Cardiac muscle cell (in vitro differentiated cells and primary cell): ENCODE measurements at places on chromosomes 3 and 15.

DNA sequence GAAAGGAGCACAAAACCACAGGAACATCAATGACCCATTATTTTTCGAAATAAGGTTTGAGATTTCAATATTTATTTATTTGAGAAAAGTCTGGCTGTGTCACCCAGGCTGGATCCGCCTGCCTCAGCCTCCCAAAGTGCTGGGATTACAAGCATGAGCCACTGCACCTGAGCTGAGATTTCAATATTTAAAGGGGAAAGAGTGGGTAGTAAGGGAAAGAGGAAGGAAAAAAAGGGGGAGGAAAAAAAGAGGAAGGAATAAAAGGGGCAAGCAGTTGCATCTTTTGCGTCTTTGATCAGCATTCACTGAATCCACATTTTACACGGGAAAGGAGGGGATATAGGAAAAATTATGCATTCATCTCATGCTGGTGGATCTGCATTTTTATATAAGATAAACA lies 47.4 kb downstream of the ERICH6 start:
- no peaks in the 10 kb centered on the region for H3K27me3 ChIP-seq
- no peaks in the 10 kb centered on the region for H3K4me1 ChIP-seq
- no peaks in the 10 kb centered on the region for H3K36me3 ChIP-seq
- no peak overlapping the region for H3K4me3 ChIP-seq

DNA sequence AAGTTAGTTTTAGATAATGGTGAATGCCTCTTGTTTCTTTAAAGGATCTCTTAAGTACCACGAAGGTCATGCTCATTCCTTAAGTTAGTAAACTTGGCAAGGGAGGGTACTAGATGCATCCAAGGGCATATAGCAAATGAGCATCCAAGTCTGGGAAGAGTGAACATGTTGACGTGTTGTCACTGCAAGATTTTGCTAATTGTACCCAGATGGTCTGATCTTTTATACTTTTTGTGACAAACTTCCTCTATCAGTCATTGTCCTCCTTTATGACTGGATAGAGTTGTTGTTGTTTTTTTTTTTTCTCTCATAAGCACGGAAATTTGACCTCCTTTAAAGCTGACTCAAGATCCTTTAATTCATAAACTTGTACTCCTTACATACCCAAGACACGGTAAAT lies 121.3 kb downstream of the CHST2 start:
- H3K4me3 ChIP-seq, result no peak overlapping the region
- H3K27ac ChIP-seq, result no peak overlapping the region
- H3K27me3 ChIP-seq, result no peaks in the 10 kb centered on the region

GRCh38 chr15:101256757-101257156 lies 4.9 kb upstream of the CHSY1 start:
- H3K27me3 ChIP-seq, result no peaks in the 10 kb centered on the region
- H3K4me1 ChIP-seq, result peaks cover 19% of the 10 kb centered on the region
- DNase-seq, result no peak
- H3K4me3 ChIP-seq, result no peak overlapping the region

- DNase-seq, result no peak
- no peak overlapping the region for H3K27ac ChIP-seq
- no peaks in the 10 kb centered on the region for H3K4me1 ChIP-seq
Observed at GRCh38 chr3:172607305-172608121, 84.3 kb upstream of the TNFSF10 start.

DNA sequence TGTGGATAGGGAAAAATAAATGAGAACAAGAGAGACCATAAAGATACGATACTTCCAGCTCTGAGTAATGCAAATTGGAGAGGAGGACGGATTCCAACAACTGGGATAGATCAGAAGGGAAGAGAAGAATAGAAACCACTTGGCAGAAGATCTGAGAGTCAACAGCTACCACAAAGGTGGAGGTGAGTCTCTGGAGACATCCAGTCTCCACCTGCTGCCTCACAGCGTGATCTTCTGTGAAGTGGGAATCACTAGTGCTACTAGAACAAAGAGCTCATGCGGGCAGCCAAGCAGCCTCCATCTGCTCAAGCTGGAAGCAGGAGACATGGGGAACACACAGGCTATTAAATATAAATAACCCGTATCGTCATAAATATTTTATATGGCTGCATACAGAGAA lies 558.5 kb upstream of the CFAP20DC start:
- no peaks in the 10 kb centered on the region for H3K36me3 ChIP-seq
- H3K27me3 ChIP-seq, result no peaks in the 10 kb centered on the region
- peaks cover 19% of the 10 kb centered on the region for H3K4me1 ChIP-seq
- H3K27ac ChIP-seq, result no peak overlapping the region

DNA sequence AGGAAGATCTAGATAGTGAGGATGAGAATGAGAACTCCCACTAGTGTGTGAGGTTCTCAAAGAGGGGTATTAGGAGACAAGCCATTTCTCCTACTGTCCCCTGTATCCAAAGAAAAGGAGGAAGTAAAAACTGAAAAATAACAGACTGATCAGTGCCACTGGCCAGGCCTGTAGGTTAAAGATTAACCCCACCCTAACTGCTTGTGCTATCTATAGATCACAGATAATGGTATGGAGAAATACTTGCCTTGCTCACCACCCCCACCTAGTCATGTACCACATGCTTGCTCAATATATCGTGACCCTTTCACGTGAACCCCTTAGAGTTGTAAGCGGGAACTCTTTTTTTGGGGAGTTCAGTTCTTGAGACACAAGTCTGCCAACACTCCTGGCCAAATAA lies 519.7 kb upstream of the FRG2C start:
- H3K27ac ChIP-seq, result no peak overlapping the region
- no peaks in the 10 kb centered on the region for H3K36me3 ChIP-seq
- no peaks in the 10 kb centered on the region for H3K27me3 ChIP-seq
- DNase-seq, result no peak
- no peaks in the 10 kb centered on the region for H3K4me1 ChIP-seq

DNA sequence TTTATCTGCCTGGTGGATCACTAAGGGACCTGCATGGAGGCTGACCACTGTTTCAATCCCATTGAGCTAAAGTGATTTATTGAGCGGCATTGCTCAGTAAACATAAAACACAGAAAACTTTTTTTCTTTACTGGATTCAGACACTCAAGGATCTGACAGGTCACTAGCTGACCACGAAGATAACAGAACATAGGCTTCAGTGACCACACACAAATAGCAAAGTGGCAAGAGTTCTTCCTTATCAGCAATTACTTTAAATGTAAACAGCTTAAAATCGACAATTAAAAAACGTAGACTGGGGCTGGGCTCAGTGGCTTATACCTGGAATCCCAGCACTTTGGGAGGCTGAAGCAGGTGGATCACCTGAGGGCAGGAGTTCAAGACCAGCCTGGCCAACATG lies 48.7 kb downstream of the STAG1 start:
- no peak overlapping the region for H3K27ac ChIP-seq
- H3K27me3 ChIP-seq, result no peaks in the 10 kb centered on the region
- no peak for DNase-seq
- no peaks in the 10 kb centered on the region for H3K4me1 ChIP-seq
- H3K4me3 ChIP-seq, result no peak overlapping the region

- peaks cover 6% of the 10 kb centered on the region for H3K4me1 ChIP-seq
- H3K27me3 ChIP-seq, result no peaks in the 10 kb centered on the region
- no peak overlapping the region for H3K4me3 ChIP-seq
- peaks cover under 1% of the 10 kb centered on the region for H3K36me3 ChIP-seq
- no peak overlapping the region for H3K27ac ChIP-seq
Observed at GRCh38 chr3:131388490-131388799, 6.9 kb downstream of the NUDT16 start.

GRCh38 chr3:188362405-188362831 lies 208.5 kb downstream of the LPP start:
- peak; percentile 85 for DNase-seq
- H3K27ac ChIP-seq, result no peak overlapping the region
- peaks cover 6% of the 10 kb centered on the region for H3K4me1 ChIP-seq
- no peaks in the 10 kb centered on the region for H3K27me3 ChIP-seq
- no peak overlapping the region for H3K4me3 ChIP-seq

GRCh38 chr3:139204728-139205127 lies 139.1 kb upstream of the MRPS22 start:
- H3K27me3 ChIP-seq, result no peaks in the 10 kb centered on the region
- no peak overlapping the region for H3K27ac ChIP-seq
- H3K4me1 ChIP-seq, result peaks cover 12% of the 10 kb centered on the region
- H3K36me3 ChIP-seq, result no peaks in the 10 kb centered on the region
- DNase-seq, result peak; percentile 5

DNA sequence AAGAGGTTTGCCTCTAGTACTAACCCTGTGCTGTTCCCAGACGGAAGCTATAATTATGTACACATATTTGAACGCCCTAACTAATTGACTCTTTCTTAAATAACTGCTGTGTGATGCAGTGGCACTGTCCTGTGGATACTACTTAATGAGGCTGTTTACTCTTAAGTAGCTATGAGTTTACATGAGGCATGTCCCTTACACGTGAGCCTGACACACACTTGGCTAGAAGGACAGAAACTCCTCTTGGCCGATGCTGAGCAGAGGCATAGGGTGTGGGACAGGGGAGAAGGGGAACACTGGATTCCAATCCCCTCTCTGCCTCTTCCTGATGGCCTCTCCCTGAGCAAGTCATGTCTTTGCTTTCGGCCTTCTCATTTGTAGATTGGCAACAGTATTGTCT lies 21.9 kb downstream of the EHD4 start:
- no peak overlapping the region for H3K4me3 ChIP-seq
- peaks cover 27% of the 10 kb centered on the region for H3K4me1 ChIP-seq
- H3K27me3 ChIP-seq, result no peaks in the 10 kb centered on the region
- H3K27ac ChIP-seq, result peak overlapping the region; percentile 86
- DNase-seq, result no peak

GRCh38 chr15:95174301-95175259 lies 943.2 kb downstream of the MCTP2 start:
- no peaks in the 10 kb centered on the region for H3K36me3 ChIP-seq
- DNase-seq, result no peak
- peaks cover 14% of the 10 kb centered on the region for H3K4me1 ChIP-seq
- no peaks in the 10 kb centered on the region for H3K27me3 ChIP-seq

- H3K27me3 ChIP-seq, result no peaks in the 10 kb centered on the region
- peaks cover 90% of the 10 kb centered on the region for H3K4me1 ChIP-seq
- no peak for DNase-seq
Observed at GRCh38 chr3:45984331-45985312, 11.0 kb downstream of the FYCO1 start.
